Activated CD4-positive, alpha-beta T cell treated with anti-CD3 and anti-CD28 coated beads, Interleukin-2, amount 10 ng/mL, durations not matched to agents 7 days and 5 days (primary cell): ENCODE measurements at places on chromosomes 6 and 20. TPM values are rescaled to one million over a fixed set of nuclear protein-coding genes. Genes with fewer than 3 reads are reported as not detected.
A peak's percentile ranks its signal among the peaks of the same experiment; 100 is the strongest.

DNA sequence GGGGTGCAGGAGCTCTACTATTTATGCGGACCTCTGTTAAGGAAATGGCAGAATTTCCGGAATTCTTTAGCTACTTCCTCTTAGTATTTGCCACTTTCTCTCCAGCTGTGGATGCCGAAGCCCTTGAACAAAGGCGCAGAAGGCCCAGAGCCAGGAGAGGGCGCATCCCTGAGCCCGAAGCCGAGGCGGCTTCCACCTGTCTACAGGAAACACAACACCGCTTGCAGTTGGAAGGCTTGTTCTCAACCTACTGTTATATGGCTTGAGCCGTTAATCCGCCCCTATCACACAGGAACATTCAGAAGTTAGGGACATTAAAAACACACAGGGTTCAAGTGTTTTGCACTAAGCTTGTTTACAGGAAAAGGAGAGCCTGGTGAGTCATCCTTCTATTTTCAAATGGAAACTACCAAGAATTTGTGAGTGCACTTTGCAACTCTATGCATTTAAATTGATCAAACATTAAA is 417.1 kb downstream of the BCKDHB start:
- H3K4me1 ChIP-seq, result peaks cover 13% of the 10 kb centered on the region
- no peak for DNase-seq
- H3K4me3 ChIP-seq, result no peak overlapping the region
- H3K27ac ChIP-seq, result no peak overlapping the region
- H3K27me3 ChIP-seq, result peaks cover 8% of the 10 kb centered on the region

GRCh38 chr6:37029249-37029971 is 24.0 kb downstream of the FGD2 start:
- peak; percentile 44 for DNase-seq
- peaks cover 74% of the 10 kb centered on the region for H3K4me1 ChIP-seq
- H3K36me3 ChIP-seq, result peaks cover 11% of the 10 kb centered on the region
- peak overlapping the region; percentile 79 for H3K27ac ChIP-seq
- no peaks in the 10 kb centered on the region for H3K27me3 ChIP-seq

DNA sequence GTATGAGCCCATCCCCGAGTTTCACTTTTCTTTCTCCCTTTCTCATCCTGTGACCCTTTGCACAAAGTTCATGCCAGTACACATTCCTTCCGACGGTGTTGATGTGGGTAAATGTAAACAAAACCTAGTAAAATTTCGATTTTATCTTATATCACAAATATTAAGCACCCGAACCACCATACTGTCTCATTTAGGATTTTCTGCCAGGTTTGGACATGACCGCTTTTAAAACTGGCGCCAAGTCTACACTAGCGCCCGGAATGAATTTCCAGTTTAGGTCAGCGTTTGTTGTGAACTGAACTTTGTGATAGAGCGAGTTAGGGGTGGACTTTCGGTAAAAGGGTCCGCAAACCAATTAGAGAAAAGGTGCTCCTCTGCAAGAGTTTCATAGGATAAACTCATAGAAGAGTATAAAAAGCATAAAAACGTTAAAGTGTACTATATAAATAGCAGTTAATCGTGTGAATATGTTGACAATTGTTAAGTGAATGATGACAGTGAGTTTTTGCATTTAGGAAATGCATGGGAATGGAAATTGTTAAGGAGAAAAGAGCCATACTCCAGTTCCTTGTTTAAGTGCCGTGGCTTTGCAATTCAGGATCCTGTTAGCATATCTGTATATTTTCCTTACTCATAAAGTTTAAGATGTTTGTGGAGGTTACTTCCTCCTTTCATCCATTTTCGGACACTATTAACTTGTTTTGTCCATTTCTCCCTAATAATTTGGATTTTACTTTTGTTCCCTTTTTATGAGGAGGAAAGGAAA is 937 bp downstream of the AKAP7 start:
- H3K4me1 ChIP-seq, result peaks cover 18% of the 10 kb centered on the region
- no peak for DNase-seq
- H3K4me3 ChIP-seq, result peak overlapping the region; percentile 87
- H3K27ac ChIP-seq, result peak overlapping the region; percentile 99

DNA sequence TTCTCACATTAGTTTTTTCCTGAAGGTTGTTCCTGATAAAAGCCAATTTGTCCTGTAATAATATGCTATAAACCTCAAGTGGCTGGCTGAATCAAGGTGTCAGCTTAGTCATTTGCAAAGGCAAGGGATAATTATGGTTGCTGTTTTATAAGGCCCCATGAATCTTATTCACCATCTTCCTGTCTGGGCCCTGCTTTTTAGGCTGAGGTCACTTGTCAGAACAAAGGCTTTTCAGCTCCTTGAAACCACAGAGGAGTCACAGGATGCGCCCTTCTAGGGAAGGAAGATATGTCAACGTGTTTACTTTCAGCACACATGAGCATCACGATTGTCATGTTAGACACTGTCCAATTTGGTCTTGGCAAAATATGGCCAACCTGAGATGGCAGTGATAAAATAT is 64.8 kb upstream of the NAA20 start:
- no peak for DNase-seq
- peaks cover 6% of the 10 kb centered on the region for H3K4me1 ChIP-seq

DNA sequence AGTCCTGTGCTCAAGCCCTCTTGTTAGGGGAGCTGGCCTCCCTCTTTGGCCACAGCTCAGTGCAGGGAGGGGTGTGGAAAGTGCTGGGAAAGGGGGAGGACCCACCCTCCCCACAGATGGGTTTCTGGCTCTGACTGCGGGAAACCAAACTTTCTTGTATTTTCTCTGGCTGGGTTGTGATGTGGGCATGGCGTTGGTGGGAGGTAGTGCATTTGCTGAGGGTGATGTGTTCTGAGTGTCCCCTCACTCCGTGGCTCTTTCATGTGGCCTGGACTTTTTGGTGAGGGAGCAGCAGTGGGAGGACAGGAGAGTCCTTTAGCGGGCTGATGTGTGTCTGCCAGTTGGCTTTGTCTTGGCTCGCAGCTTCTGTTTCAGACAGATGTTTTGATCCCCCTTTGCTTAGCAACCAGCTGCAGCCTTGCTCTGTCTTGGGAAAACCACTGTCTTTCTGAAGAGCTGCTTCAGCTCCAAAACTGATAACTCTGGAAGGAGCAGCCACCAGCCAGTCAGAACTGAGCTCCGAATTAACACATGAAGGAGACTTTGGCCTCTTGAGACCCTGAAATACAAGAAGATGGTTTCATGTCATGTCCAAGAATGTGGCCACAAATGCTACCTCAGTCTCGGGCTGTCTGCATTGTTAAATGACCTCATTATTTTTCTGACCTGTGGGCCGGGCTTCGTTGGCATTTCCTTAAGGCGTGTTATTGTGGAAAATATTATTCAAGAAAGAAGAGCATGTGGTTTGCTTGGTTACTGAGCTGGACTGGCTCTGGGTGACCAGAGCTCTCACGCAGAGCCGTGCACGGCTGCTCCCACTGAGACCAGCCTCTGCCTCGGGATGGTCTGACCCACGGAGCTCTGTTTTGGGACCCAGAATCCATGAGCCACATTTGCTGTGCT is 21.5 kb downstream of the SYNJ2 start:
- H3K4me3 ChIP-seq, result no peak overlapping the region
- peak overlapping the region; percentile 20 for H3K27ac ChIP-seq
- H3K4me1 ChIP-seq, result peaks cover 54% of the 10 kb centered on the region
- H3K36me3 ChIP-seq, result peaks cover 15% of the 10 kb centered on the region
- DNase-seq, result peak; percentile 21

The MAPK13 gene
- 29.3 TPM for total RNA-seq

The GGTLC1 gene
- not detected for total RNA-seq
